Activated naive CD4-positive, alpha-beta T cell treated with Interleukin-2 at 50 U/mL for 16 hours (primary cell): ENCODE measurements at places on chromosomes 3 and 15.

DNA sequence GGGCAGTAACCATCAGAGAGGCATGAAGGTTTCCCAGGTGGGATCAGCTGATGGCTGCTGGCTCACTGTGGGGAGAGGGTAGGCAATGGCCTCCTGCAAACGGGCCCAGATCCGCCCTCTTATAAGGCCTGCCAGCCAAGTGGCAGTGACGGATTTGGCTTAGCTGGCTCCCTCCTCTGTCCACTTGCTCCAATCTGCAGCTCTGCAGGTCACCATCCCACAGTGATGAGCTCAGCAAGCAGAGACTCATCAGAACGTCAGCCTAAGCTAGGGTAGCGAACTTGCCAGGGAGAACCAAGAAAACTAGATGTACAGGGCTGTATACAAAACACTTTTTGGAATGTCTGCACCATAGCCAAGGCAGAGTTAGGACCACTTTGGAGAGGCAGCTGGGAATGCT lies 62.8 kb upstream of the DCLK3 start:
- DNase-seq: no peak

DNA sequence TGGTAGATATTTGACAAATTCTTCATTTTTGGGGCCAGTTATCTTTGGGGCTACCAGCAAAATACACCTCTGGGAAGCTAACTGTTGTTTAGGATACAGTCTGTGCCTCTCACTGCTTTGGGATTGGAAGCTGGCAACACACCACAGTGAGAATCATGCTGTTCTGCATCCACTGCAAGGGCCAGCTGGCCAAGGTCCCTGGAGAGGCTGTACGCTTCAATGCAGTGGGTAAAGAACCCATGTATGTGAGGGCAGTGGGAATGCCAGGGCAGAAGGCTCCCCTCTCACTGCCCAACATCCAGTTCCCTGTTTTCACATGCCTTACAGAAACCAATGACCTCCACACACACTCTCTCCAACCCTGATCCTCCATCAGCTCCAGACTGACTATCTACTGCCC lies 20.1 kb downstream of the ZDHHC3 start:
- no peak for DNase-seq

DNA sequence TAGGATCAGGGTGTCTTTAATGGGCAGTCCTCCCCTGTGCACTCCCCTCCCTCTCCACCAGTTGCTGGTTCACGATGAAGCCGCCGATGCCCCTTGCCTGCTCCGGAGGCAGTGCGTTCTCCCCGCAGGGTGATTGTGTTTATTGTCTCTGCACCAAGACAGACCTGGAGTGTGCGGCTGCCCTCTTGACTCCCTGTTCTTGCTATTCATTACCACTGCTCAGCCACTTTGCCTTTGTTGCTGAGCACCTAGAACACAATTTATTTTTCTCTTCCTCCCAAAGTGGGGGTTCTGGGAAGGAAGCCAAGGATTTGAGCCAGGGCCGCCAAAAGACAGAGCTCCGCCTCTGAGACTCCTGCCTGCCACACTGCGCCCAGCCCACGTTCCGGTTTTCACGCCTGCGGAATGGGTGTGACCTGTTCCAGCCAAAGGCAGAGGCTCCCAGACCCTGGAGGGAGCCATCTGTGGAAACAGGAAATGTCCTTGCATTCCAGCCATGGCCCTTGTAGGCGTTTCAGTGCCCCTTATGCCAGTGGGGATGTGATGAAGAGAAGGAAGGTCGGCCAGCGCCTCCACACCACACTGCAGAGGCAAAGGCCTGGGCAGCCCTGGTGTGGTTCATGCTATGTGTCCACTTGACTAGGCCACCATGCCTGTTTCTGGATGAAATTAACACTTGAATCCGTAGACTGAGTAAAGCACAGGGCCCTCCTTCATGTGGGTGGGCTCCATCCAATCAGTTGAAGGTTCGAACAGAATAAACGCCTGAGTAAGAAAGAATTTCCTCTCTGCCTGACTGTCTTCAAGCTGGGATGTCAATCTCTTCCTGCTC lies 85.8 kb downstream of the HMG20A start:
- DNase-seq: no peak

DNA sequence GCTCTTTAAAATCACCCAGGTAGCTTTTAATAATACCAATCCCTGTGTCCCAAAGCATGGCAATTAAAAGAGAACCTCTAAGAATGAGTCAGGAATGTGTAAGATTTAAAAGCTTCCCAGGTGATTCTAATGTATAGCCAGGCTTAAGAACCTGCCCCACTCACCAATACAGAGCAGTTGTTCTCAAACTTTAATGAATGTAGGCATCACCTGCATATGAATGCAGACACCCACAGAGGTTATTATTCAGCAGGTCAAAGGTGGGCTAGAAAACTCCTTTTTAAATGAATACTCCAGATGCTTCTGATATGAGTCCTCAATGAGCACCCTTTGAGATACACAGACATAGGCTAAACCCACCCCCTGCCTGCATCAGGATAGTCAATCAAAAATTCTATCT lies 298.1 kb upstream of the KCNMB2 start:
- no peak for DNase-seq

- DNase-seq: no peak
These were observed 5.2 kb upstream of the MUSTN1 start for GRCh38 chr3:52839892-52840545.

DNA sequence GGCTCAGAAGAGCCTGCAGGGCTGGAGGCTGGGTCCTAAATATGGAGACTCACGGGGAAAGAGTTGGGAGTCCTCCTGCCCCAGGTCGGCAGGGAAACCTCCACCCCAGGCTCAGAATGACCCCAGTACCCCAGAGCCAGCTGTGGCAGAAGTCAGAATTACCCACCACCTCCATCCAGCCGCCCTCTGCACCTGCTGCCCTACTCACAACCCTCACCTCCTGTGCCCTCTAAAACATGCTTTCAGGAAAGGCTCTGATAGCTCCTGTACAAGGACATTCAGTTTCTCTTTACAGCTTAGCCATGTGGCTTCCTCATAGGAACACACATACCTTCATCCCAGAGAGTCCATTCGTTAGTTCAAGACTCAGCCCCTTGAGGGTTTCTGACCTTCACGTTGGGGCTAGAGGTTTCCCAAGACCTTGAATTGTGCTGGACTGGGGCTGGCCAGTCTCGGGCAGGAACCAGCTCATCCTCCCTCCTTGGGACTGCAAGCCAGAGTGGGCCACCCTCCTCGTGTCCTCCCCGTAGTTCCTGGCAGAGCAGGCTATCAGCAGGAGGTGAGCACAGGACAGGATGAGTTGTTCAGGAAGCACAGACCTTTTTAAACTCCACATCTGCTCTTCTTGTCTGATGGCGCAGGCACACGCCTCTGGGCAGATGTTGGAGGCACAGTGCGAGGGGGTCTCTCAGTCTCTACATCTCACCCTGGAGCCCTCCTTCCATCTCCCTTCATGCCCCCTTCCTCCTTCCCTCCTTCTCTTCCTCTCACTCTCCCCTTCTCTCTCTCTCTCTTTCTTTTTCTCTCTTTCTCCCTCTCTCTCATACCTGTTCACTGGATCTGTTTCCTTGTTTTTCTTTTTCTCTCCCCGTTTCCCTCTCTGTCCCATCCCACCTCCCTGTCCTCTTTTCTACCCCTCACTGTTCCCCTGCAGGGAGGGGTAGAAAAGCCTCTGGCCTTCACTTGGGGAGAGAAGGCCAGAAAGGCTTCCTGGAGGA lies 55.9 kb upstream of the NR2C2 start:
- DNase-seq: no peak

DNA sequence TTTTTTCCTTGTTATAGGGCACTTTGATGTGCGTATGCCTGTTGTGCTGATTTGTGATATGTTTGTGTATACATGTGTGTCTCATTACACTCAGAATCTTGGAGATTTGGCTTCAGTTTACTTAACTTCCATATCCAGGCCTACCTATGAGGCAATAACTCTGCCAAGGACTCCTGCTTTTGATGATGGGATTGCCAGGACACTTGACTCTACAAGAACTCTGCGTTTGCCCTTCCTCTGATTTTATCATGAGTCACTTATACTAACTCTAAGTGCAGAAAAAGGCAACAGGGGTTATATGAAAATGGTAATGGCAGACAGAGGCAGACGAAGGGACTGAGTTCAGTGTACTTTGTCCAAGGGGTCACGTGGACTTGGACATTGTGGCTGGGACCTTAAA lies 33.6 kb downstream of the MCTP2 start:
- DNase-seq: no peak

DNA sequence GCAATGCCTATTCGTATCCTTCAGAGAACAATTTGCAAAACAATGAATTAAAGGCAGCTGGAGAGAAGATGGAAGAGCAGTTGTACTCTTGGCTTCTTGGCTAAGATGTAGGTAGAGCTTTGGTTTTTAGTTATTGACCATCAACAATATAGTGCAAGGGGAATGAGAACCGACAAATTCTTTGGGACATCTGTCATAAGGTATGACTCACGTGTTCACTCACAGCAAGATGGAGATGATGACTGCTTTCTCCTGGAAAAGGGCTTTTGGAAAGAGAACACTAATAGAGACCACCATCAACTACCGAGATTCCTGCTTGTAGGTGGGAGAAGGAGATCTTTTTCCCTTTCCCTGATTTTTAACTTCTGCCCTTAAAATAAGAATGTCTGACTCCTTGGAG lies 234.9 kb downstream of the NTRK3 start:
- DNase-seq: no peak
